ENCODE measurements at places on chromosomes 11 and 22.
A peak's percentile ranks its signal among the peaks of the same experiment; 100 is the strongest.

DNA sequence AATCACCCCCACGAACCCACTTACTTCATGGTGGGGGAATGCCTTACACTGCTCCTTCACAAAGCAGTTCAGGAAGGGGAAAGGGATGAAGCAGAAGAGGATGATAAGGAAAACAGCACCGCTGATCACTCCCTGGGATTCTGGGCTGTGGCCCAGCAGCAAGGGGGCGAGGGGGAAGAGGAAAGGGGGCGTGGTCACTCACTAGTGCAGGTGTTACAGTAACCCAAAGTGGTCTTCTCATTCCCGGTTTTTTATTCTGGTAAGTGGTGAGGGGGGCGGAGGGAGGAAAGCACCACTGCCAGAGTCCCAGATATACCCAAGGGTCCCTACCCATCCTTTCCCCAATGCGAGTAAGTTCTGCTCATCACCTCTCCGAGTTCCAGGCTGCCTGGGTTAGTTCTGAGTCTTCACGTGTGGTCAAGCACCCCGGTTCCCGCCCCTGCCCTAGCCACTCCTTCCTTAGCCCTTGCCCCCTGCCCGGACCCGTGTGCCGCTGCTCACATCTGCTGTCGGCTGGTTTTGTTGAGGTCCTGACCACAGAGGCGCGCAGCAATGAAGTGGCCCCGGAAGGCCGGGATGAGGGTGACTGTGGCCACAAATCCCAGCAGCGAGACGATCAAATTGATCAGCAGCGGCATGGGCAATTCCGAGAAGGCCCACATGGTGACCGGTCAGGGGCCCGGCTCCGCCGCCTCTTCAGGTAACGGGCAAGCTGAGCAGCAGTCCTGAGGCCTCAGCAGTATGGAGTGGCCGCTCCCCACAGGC, 477 bp downstream of the DPAGT1 start:
- no peak for DNase-seq

DNA sequence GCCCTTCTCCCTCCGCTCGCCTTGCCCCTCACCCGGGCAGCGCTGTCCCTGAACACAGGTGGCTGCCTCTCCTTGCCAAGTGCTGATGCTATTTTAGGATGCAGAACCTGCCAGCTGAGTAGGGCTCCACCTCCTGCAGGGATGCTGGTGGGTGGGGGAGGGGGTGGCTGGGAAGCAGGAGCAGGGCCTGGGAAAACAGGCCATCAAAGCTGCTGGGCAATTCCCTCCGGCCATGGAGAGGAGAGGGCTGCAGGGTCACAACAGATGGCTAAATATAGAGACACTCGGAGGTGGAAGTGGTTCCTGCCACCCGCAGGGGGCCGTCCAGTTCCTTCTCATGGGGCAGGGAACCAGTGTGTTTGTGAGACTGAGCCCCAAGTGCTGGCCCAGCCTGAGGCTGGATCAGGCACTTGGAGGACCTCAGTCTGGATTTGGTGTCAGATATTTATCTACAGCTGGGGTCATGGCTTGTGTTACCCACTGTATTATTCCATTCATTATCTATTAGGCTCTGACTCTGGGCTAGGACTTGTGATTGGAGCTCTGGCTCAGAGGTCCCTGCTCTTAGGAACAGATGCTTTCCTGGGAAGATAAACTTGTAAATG, 59.6 kb downstream of the LRRC32 start:
- DNase-seq, result no peak

DNA sequence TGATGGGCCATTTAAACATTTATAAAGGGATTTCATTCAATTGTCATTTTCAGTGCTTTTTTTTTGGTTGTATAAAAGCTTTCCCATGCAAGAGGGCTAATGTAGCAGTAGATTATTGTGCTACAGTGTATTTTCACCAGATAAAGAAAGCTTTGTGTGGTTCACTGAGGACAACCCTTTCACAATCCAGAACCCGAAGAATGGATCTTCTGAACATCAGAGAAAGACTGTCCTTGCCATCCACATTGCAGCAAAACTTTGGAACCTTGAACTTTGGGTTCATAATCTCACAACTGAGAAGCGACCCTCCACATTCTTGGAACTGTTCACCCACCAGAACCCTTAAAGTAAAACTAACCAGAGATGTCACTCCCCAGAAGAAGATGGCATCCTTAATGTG, 9.3 kb downstream of the APOBEC3H start:
- DNase-seq, result no peak

GRCh38 chr11:96136613-96137298, 206.2 kb downstream of the MAML2 start:
- no peak for DNase-seq

DNA sequence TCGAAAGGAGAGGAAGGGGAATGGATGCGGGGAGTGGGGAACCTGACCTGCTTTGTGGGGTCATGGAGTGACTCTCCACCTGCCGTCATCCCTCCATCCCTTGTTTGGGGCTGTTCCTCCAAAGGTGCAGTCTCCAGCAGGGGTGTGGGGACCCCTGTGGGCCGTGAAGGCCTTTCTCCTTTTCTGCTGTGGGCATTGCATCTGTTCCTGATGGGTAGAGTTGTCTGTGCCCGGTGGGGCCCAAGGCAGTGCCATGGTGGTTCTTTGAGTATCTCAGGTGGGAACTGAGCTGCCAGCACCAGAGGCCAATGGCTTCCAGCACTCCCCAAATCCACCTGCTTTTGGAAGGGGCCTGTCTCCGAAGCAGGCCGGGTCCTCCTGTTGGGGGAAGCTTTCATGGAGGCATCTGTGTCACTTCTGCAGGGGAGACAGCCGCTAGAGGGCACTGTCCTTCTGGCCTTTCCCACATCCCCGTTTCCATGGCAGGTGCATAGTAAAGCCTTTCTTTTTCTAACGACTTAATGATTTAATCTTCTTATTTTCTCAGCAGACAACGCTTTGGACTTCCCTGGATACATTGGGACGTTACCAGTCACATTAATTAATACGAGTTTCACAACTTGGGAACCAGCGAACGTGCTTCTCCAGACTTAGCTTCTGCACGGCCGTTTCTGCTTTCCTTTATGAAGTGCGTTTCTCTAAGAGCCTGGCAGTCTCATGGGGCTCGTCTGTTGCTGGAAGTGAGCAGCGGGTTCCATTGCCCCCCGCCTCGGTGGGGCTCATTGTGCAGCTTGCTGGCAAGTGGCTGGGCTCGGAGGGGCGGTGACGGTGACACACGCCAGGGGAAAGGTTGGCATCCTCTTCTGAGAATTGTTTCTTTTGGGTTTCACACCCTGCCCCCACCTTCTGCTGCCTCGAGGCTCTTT, 57.1 kb downstream of the PARVB start:
- DNase-seq, result peak; percentile 78

GRCh38 chr22:42207918-42208317, 62.5 kb downstream of the TCF20 start:
- DNase-seq, result no peak

- DNase-seq, result no peak
Measured at GRCh38 chr11:2807025-2807681, 78.4 kb downstream of the CDKN1C start.

GRCh38 chr11:122330279-122330965, 214.4 kb upstream of the BLID start:
- no peak for DNase-seq

DNA sequence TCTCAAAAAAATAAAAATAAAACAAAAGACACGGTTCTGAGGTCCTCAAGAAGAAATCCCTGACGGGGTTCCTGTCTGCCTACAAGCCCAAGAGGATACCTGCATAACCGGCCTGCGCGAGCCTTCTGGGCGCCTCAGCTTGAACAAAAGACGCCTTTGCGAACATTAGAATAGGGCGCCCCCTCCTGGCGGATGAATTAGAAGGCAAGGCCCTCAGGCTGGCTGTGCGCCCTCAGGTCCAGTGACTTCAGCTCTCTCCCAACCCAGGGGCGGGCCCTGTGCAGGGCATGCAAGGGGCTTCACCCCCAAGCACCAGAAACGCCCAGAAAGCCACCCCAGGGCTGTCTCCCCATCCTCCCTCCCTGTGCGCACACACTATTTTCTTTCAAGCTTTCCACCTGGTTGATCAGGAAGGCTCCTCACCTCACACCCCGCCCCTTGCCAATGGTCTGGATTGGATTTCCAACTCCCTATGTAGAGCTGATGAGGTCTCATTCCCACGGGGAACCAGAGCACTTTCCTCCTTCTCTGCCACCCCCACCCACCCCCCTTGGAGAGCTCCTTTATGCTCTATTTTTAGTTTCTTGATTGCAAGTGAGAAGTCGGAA, 273.3 kb downstream of the BUD13 start:
- DNase-seq, result peak; percentile 69

DNA sequence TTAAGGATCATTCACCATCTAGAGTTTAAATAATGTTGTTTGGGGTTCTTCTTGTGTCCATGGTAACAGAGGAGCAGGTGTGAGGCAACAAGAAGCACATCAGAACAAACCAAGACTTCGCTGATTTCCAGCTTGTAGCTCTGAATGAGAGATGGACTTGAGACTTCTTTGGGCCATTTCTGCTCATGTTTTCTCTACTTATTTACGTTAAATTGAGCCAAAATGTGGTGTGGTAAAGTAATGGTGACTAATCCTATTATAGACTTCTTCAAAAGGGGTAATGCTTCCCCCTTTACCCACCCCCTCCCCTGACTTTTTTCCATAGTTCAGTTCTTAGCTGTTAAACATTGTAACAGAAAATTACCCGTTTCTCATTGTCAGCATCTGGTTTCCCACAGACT, 65.2 kb downstream of the CSTPP1 start:
- no peak for DNase-seq

GRCh38 chr11:104476898-104477297, 313.0 kb upstream of the PDGFD start:
- DNase-seq, result no peak

GRCh38 chr11:45158210-45158731, 11.8 kb downstream of the PRDM11 start:
- DNase-seq, result no peak

DNA sequence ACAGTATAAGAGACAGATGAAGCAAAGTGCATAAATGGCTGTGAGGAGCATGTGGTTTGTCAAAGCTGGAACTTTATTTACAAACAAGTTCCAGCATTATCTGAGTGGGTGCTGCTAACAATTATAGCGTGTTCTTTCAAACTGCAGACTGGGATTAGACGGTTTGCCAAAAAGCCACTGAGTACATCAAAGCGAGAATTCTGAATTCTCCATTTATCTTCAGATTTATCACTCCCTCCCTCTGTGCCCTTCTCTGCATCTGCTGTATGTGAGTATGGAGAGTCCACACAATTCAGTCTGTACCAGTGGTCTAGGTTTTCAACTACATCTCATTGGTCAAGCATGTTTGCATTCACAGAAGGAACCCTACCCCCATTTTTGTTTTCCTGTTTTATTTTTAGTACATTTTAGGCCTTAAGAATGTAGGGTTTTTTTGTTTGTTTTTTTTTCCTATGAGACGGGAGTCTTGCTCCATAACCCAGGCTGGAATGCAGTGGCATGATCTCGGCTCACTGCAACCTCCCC, 18.1 kb upstream of the INCENP start:
- DNase-seq, result no peak

- no peak for DNase-seq
Measured at GRCh38 chr11:110065189-110065588, 28.0 kb upstream of the ZC3H12C start.

DNA sequence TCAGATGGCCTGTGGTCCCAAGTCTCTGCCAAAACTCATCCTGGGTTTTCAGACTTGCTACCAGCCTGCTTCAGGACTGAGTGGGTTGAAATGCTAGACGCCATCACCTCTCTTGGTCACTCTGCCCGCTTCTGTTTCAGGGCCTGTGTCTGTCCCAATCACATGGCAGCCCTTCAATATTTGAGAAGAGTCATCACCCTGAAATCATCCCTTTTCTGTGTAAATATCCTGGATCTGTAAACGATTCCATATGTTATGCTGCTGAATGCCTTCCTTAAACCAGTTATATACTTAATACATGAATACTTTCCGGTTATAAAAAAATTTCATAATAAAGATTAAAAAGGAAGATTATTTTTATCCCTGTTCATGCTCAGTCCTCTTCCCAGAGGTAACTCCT, 39.8 kb upstream of the TLCD5 start:
- DNase-seq, result no peak

GRCh38 chr11:1541474-1542204, 30.4 kb downstream of the DUSP8 start:
- no peak for DNase-seq

DNA sequence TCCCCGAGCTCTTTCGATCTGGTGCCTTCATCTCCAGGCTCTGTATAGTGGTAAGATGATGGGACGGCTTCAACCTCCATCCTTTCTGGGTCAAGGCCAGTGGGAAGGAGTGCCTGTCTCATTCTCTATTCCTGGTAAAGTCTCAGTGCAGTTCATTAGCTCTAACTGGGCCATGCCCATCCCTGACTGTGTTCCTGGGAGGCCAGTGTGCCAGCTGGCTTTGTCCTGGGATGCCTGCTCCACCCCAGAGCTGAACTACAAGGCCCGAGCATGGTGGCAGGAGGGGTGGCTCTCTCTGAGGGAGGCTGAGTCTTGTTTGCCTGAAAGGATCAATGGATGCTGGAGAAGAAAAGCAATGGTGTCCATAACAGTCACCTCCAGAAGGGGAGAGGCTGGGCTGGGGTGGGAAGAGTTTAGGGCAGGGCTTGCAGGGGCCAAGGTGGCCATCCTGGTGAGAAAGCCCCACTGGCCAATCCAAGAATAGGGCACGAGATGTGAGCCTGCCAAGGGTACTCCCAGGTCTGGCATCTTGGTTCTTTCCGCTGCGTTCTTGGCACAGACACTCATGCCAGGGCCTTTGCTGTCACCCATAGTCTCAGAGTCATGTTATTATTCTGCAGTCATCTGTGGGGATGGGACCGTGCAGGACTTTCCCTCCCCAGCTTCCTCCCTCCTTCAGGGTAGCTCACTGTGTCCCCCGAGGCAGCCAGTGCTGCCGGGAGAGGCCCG, 60.1 kb downstream of the PARVB start:
- DNase-seq, result no peak

DNA sequence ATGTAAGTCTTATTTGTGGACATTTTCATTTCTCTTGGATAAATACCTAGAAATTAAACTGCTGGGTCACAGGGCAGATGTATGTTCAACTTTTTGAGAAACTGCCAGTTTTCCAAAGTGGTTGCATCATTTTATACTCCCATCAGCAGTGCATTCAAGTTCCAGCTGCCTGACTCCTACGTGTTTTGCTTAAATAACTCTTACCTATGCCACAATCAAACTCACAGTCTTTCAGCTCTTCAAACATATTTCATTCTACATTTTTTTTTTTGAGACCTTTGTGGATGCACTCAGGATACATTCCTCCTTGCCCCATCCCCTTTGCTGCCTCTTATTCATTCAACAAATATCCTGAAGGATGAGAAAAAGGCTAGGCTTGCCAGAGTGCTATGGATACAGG, 9.2 kb downstream of the TCF20 start:
- no peak for DNase-seq

Measured in GM12892 (cell line).